ENCODE measurements at places on chromosomes 12 and 14.

DNA sequence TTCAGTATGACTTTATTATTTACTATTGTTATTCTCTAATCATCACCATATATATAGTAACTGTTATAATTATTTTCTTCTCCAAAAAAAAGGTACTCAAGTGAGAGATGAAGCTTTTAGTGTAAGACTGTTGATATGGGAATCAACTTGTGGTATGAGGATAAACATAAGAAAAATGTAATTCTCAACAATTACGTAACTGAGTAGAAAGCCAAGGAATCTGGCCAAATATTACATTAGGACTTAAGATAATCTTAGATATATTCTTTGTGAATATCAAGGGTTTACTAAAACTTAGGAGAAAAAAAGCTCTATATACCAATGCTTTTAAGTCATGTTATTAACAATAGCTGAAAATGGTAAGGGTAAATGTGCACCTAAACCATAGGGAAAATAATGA lies 13.3 kb downstream of the SENP1 start:
- DNase-seq = no peak

- DNase-seq = peak; percentile 63
Observed at GRCh38 chr12:57215668-57216013, 953 bp upstream of the NXPH4 start.

GRCh38 chr14:95620659-95621059 lies 65.6 kb upstream of the TCL1B start:
- DNase-seq = no peak

- DNase-seq = no peak
Observed at GRCh38 chr12:13595536-13596443, 385.6 kb downstream of the GRIN2B start.

DNA sequence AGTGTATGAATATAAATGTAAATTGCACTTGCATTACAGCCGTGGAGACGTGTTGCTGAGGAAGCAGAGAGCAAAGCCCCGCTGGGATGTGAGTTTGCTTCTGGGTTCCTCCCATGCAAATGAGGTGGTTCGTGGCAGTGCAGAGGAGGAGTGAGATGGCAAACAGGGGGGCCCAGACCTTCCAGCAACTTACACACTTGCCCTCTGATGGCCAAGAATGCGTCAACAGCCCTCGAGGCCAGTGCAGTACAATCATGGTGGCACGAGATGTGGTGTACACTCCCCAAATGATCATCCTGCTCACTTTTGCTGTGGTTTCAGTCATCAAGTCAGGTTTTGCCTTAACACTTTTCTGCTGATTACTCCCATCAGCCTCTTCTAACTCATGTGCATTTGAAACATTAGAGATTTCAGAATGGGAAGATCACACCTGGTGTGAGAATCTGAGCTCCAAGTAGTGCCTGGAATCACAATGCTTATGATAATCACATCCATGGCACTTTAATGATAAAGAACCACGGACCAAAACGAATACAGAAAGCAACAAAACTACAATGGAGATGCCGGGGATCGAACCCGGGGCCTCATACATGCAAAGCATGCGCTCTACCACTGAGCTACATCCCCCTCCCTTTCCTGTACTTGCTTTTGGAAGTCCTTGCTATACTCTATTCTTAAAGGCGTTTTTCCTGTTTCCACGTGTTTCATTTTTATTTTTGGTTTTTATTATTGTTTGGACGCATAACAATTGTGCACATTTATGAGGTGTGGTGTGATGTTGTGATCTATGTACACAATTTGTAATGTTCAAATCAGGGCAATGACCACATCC lies 7.0 kb upstream of the UBC start:
- DNase-seq = peak; percentile 91

GRCh38 chr14:52781629-52782028 lies 9.8 kb downstream of the GNPNAT1 start:
- no peak for DNase-seq

GRCh38 chr12:113436993-113437728 lies 15.0 kb downstream of the SDSL start:
- DNase-seq = no peak

DNA sequence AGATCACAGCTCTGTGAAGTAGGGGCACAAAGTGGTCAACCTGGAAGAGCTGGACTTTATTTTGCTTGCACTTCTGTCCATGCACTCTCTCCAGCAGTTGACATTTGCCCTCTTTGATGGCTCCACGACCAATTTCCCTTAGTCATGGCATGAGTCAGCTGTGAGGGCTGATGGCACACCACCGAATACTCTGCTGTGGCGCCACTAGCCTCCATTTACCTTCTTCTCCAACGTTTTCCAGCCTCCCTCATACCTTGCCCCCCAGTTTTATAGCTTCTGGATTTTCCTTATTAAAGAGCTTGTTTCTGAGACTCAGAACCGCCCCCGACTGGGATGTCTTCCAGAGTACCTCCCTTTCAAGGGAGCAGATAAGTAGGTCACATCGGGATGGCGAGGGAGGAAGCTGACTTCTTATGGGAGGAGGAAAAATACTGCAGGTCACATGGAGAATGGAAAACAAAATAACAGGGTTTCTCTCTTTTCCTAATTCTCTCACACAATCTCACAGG lies 17.6 kb downstream of the NINJ2 start:
- DNase-seq = peak; percentile 43

DNA sequence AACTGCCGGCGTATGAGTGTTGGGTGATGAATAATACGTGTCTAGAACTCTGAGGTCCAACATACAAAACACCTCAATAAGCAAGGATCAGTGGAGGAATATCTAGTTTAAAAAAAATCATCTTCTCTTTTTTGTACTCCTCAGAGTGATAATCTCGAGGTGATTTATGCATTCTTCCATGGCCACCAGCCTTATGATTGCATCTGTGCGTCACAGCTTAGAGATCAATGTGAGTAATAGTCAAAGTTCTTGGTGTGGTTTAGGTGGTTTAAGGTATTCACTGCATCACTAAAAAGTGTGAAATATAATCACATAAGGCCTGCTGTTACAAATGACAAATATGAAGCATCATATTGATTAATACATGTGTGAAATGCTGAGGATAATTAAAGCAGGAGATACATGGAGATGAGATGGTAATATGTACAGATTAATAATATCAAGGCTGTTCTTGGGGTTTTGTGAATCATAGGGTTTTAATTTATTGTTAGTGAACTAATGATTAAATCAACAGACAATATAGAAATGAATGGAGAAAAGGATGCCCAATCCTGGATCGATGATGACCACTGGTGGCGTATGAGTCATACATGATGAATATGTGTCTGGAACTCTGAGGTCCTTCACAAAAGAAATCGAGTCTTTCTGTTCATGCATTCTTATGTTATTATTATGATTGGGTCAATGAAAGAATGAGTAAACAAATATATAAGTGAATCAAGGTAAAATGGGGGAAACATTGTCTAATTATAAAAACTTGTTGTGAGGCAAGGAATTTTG lies 68.8 kb upstream of the RTL1 start:
- no peak for DNase-seq

DNA sequence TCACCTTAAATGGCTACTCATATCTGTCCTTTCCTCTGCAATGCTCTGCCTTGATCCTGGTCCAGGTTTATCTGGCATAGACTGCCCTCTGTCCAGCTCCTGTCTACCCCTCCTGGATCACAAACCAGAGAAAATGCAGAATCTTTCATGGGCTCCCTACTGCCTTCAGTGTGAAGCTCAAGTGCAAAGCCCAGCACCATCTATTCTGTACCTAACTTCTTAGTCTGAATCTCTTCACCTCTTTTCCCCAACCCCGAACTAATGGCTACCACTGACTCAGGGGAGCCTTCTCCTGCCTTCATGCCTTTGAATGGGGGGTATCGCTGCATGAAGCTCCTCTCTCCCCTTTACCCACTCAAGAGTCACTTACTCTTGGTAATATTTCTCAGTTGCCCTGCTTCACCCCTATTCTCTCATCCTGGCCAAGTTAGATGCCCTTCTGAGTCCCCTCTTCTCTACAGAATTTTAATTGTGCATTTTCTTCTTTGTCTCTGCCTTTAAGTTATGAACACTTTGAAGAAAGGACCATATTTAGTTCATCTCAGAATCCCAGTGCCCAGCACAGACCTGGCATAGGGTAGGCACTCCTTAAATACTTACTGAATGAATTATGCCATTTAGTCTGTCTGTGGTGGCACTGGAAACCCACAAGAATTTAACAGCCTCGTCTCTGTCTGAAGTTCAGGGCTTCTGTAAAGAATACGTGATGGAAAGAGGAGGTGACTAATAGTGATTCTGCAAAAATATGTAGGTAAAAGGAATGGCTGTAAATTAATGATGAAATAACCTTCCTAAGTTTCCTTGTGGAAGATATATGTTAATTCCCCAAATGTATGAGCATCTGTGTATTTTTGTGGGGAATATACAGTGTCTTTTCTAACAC lies 191.3 kb upstream of the AMIGO2 start:
- DNase-seq = peak; percentile 24

- no peak for DNase-seq
Observed at GRCh38 chr12:28933864-28934527, 215.1 kb upstream of the FAR2 start.

GRCh38 chr12:124480469-124481256 lies 86.7 kb downstream of the NCOR2 start:
- DNase-seq = peak; percentile 79

DNA sequence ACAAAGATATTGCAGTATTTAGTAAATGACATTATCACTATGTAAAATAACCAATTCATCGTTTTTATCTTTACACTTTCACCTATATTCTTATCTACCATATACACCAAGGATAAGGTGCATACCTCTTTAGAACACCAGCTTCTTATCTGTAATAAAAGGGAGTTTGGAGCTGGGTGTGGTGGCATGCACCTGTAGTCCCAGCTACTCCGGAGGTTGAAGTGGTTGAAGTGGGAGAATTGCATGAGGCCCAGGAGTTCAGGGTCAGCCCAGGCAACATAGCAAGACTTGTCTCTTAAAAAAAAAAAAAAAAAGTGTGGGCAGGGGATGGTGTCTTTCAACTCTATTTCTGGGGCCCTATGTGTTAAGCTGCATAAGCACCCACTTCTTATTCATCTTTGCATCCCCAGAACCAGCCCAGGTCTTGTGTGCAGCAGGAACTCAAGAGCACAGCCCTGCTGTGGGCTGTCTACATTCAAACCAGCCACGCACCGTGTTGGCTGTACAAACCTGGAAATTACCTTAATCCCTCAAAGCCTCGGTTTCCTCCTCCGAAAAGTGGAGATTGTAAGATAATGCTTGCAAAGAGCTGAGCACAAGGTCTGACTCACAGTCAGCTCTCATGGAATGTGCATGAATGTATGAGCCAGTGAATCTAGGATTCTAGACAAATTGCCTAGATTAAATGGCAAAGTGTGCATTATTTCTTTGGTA lies 256.6 kb upstream of the FOXN3 start:
- DNase-seq = peak; percentile 7

DNA sequence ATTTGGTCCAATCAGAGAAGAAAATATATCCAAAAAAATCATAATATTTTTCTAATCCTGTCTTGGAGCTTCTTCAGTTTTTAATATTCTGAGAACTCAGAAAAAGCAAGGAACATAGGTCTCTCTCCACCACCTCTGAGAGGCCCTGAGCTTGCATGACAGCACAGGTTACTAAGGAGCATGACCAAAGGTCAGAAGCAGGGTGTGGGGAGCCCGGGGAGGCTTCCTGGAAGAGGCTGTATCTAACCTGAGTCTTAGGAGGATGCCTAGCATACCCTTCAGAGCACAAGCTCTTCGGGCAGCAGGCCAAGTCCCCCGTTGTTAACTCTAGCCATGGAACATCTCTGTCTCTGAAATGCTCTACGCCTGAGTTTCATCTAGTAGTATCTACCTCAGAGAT lies 15.7 kb upstream of the STON2 start:
- DNase-seq = no peak
